ENCODE measurements at places on chromosomes 7 and 10.

DNA sequence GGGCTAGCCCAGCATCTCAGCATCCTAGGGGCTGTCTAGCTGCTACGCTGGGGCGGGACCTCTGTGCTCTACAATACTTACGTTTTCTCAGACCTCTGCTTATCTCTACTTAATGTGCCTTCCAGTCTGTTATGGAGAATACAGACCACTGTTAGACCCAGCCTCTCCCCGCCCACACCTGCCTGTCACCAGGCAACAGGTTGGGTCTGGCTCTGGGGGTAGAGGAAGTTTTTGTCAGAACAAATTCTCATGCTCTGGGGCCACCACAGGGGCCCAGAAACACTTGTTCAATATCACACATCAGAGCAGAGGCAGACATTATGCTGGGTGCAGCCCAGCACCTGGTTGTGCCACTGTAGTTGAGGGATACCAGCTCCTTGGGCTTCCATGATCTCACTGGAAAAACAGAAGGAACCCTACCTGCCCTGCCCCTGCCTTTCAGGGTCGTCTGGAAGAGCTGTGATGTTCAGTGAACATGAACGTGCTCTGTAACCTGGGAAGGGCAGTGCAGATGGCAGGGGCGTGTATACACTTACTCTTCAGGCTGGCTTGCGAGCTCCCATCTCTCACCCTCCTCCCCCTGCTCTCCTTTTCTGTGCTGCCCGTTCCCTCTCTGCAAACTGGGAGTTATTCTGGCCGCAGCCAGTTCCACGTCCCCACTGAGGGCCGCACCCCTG, 135.2 kb upstream of the PODXL start:
- no peak for DNase-seq

GRCh38 chr10:48251525-48252353, 22.8 kb downstream of the FRMPD2 start:
- DNase-seq, result no peak

- no peak for DNase-seq
These were observed 81.4 kb upstream of the PLPP4 start for GRCh38 chr10:120375666-120376065.

GRCh38 chr7:88101769-88102168, 118.1 kb downstream of the SRI start:
- DNase-seq, result no peak

GRCh38 chr7:3078514-3078913, 34.8 kb upstream of the CARD11 start:
- DNase-seq, result no peak

- no peak for DNase-seq
These were observed 230.2 kb upstream of the HPS1 start for GRCh38 chr10:98676895-98677294.

- no peak for DNase-seq
These were observed 1227.6 kb downstream of the TYW1 start for GRCh38 chr7:68224041-68224741.

Measured in stimulated activated CD4-positive, alpha-beta T cell treated with anti-CD3 and anti-CD28 coated beads, Interleukin-1b, Interleukin-23, amount 100 ng/mL, for 1 hour (primary cell).